Esophagus squamous epithelium (tissue), 5 donors: ENCODE measurements at places on chromosomes 7 and 10.

- no peak for DNase-seq
Measured at GRCh38 chr10:112774210-112774609, 175.8 kb upstream of the TCF7L2 start.

- no peak for DNase-seq
Measured at GRCh38 chr10:52387744-52388143, 73.7 kb downstream of the DKK1 start.

- no peak for DNase-seq
Measured at GRCh38 chr7:115476671-115477181, 553.8 kb downstream of the TFEC start.

GRCh38 chr7:101680406-101681145 lies 51.5 kb upstream of the MYL10 start:
- DNase-seq = no peak

- no peak for DNase-seq
Measured at GRCh38 chr7:127904670-127904985, 126.6 kb downstream of the LRRC4 start.

DNA sequence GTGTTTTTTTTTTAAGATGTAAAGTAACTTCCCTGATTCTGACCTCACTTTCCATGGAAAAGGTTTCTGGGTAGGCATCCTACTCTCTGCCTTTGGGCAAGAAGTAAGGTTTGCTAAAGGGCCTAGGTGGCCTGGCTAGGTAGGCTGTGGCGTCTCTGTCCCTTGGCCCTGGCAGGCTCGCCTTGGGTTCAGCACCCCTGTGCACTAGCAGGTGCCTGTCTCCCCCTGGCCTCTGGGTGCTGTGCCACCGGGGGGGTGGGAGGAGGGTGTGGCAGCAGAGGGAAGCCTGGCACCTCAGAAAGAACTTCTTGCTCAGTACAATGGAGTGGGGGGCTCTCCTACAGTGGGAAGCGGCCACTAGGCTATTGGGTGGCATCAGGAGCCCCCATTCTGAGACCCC lies 14.0 kb downstream of the TECPR1 start:
- DNase-seq = no peak

- DNase-seq = no peak
Measured at GRCh38 chr10:127527891-127528290, 21.2 kb upstream of the NPS start.

- no peak for DNase-seq
Measured at GRCh38 chr10:1228467-1228975, 172.3 kb downstream of the WDR37 start.

DNA sequence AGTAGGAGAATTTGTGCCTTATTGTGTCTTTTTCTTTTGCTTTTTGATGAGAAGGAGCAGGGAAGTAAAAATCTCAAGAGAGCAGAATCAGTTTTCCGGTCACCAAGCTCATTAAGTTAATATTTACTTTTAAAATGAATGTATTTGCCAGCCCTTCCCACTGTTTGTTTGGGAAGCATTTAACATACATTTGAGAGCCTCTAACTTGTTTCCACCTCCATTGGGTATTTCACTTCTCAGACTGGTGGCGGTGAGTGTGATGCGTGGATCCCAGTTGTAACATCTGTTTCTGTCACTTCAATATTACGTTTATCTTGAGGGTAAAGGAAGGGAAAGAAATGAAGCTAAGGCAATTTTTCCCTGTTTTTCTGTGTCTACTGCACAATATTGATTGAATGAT lies 22.8 kb downstream of the CDK14 start:
- DNase-seq = no peak

- DNase-seq = no peak
Measured at GRCh38 chr7:132895231-132895630, 186.7 kb downstream of the CHCHD3 start.

DNA sequence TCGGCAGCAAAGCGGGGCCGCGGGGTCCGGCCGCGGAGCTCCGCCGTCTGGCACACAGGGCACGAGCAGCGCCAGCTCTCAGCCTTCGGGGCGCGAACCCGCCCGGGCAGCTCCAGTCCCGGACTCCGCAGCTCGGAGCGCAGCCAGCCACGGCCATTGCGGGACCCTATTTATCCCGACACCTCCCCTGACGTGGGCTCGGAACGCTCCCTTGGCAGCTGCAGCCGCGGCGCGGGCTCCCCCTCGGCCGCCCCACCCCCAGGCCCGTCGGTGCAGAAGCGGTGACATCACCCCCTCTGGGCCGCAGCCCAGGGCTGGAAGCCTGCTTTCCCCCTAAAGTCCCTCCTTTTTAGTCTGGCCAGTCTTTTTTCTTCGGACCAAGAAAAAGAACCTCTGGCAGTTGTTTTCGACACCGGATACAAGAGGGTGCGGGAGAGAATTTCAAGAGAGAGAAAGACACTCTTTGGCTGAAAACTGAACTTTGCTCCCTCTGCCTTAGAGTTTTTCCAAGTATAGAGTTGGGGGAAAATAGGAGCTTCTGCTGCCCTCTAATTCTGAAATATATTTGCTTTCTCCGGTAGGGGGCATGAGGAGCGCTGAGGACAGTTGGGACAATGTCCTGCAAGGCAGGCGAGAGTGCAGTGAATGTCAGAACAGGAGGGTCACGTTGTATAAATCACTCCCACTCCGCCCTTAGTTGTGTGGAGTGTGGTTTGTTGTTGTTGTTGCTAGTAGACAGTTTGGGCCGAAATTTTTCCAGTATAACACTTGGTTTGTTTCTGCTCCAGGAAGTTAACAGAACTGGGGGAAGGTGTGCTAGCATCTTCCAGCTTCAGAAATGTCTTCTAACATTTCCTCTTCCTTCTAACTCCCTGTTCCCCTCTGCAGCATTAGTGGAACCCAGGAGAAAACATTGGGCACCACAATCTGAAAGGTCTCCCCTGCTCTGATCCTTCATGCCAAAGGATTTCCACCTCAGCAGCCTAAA lies at the start of gene SFRP4:
Gene SFRP4, minus strand, starts transcription at position 145 of the 988 bp plus-strand sequence. CDS start 280 bp downstream, outside the sequence.
- DNase-seq = no peak

- no peak for DNase-seq
Measured at GRCh38 chr7:909358-910329, 33.3 kb downstream of the GET4 start.

DNA sequence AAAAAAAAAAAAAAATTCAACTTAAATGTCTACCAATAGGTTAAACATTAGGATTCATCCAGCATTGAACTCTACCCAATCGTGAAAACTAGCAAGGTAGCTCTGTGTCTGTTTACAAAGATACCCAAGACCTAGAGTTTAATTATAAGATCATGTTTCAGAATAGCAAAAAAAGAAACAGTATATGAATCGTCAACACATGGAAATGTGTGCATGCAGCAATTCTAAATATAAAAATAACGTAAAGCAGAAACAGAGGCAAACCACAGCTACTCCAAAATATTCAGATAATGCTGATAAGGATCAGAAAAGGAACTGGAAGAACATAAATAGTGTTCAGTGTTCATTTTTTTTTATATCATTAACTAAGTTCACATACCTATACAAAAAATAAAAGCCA lies 68.7 kb downstream of the AFAP1L2 start:
- no peak for DNase-seq

GRCh38 chr10:110758898-110759297 lies 112.8 kb upstream of the PDCD4 start:
- DNase-seq = no peak

GRCh38 chr10:77909021-77909748 lies 17.4 kb downstream of the DLG5 start:
- DNase-seq = no peak

DNA sequence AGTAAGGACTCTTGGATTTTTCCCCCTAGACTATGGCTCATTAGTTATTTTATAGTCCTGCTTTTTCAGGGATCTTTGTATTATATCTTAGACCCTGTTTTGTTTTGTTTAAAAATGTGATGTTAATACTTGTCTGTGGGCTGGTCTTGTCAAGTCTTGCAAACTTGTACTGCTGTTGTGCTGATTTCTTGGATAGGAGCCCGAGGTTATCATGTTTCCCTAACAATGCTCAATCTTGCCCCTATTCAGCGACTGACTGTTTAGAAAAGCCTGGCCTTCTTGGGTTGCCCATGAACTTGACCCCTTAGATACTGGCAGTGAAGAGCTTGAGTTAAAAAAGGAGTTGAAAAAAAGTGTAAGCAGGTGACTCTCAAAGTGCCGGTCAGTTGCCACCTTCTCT lies 115.7 kb downstream of the KIAA1217 start:
- DNase-seq = no peak

DNA sequence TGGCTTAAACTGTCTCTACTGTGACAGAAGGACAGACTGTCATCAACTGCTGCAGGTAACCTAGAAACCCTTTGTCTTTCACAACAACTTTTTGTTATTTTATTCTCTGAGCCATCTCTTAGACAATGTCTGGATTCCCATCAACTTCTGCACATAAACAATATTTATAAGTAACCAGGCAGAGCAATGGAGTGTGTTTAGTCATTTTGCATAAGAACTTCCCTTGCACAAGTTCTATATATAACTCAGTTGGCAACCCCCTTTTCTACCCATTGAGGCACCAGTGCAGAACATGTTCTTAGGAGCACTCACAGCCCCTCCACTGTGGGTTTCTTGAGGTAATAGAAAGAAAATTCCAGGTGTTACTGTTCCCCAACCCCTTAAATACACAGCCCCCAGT lies 65.0 kb upstream of the IL6 start:
- no peak for DNase-seq

- DNase-seq = peak; percentile 31
Measured at GRCh38 chr10:95693071-95693667, 558 bp downstream of the TCTN3 start.

- no peak for DNase-seq
Measured at GRCh38 chr10:113442336-113442735, 110.5 kb upstream of the HABP2 start.

DNA sequence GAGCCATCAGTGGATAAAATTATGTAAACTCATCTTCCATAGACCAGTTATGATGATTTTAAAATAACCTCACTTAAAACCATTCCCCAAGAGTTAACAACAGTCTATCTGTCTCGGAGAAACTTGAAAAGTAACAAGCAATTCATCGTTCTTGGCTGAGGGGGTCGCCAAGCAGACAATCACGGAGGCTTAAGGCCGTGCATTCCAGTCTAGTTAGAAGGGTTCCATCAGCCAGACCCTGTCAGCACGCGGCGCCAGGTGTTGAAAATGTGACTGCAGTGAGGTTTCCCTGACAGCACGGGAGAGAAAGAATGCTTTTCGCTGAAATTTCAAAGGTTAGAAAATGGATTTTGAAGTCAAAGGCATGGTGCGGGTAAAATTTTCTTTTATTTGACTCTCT lies 1025.0 kb upstream of the CELF2 start:
- DNase-seq = no peak

- DNase-seq = no peak
Measured at GRCh38 chr7:149624006-149624405, 126.4 kb upstream of the ZNF746 start.

GRCh38 chr7:102216573-102217314 lies 69.9 kb upstream of the SH2B2 start:
- no peak for DNase-seq

- no peak for DNase-seq
Measured at GRCh38 chr10:15745751-15746150, 26.0 kb upstream of the ITGA8 start.

GRCh38 chr10:113069595-113069994 lies 119.5 kb downstream of the TCF7L2 start:
- no peak for DNase-seq

GRCh38 chr10:67925449-67926005 lies 41.1 kb downstream of the SIRT1 start:
- no peak for DNase-seq

- no peak for DNase-seq
Measured at GRCh38 chr10:131722525-131723264, 178.1 kb upstream of the PPP2R2D start.

- no peak for DNase-seq
Measured at GRCh38 chr10:71821909-71822763, 28.9 kb downstream of the PSAP start.

- DNase-seq = no peak
Measured at GRCh38 chr7:47480576-47481538, 101.1 kb downstream of the TNS3 start.

GRCh38 chr10:11148142-11149028 lies 130.7 kb downstream of the CELF2 start:
- no peak for DNase-seq

DNA sequence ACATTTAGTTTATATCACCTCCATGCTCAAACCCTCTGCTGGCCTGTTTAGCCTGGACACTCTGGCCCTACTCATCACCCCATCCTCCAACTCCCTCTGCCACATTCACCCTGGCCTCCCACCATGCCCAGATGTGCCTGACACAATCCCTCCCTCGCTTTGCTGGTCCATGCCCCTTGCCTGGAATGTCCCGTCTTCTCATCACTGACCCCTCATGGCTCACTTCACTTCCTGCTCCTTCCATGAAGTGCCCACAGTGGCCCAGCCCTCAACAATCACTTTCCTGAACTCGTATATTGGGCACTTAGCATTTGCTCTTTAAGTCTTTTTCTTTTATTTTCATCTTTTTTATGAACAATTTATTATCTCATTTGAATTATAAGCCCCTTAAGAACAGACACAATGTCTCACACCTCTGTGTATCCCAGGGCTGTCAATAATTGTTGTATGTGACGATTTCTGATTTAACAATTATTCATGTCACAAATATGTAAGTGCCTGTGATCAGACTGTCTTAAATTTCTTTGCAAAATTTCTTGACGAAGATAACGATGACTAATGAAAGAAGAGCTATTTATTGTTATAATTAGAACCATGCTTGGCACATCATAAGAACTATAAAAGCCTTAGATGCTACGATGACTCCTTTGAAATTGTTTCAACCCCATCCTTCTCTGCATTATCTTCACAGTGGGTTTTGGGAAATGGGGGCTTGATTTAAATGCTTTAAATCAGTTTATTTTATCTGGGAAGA lies 209.9 kb upstream of the YAE1 start:
- no peak for DNase-seq

DNA sequence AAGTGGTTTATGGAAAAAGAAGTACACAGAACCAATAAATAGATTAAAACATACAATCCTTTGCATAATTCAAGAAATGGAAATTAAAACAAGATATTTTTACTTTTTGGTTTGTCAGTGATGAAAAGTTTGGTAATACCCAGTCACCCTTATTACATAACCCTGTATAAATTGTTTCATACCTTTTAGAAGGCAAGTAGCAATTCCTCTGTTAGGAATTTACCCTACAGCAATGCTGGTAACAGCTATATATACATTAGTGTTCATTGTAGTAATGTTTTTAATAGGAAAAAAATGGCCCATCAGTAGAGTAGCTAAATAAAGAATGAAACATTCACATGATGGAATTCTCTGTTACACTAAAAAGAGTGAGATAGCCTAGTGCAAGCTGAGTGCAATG lies 42.7 kb downstream of the PTPN12 start:
- no peak for DNase-seq

GRCh38 chr7:151046603-151047573 lies 1.4 kb upstream of the ASIC3 start:
- DNase-seq = no peak
